ENCODE measurements at places on chromosomes 7 and 10.

GRCh38 chr7:27704422-27705199 is 35.4 kb upstream of the TAX1BP1 start:
- no peak for DNase-seq

GRCh38 chr10:62038609-62039190 is 137.2 kb downstream of the ARID5B start:
- DNase-seq = peak; percentile 56

DNA sequence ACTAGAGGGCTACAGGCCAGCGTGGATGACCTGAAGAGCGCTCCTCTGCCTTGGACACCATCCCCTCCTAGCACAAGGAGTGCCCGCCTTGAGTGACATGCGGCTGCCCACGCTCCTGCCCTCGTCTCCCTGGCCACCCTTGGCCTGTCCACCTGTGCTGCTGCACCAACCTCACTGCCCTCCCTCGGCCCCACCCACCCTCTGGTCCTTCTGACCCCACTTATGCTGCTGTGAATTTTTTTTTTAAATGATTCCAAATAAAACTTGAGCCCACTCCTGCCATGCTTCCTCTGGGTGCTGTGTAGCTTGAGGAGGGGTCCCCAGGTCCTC is 4.5 kb downstream of the SNCG start:
- DNase-seq = no peak

- no peak for DNase-seq
These were observed 158.1 kb upstream of the PLXDC2 start for GRCh38 chr10:19658131-19658530.

- DNase-seq = no peak
These were observed 10.6 kb upstream of the CPVL start for GRCh38 chr7:29156907-29157452.

- no peak for DNase-seq
These were observed 38.7 kb downstream of the GNA12 start for GRCh38 chr7:2805213-2805944.

GRCh38 chr10:84876116-84876999 is 548.0 kb downstream of the CCSER2 start:
- DNase-seq = no peak

DNA sequence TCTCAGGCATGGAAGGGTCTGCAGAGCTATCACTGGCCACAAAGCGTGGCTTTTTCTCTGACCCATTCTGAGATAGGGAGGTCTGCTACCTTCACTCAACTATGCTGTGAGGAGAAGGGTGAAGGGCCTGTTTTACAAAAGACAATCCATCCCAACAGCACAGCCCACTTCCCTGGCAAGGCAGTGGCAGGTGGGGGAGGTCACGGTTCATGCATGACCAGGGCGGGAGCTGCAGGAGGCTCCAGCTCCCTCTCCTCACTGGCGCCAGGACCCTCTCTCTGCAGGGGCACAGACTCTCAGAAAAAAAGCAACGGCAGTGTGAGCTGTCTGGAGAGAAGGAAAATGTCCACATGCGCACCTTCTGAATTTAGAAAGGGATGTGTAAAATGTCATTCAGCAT is 28.5 kb downstream of the GRB10 start:
- DNase-seq = no peak

DNA sequence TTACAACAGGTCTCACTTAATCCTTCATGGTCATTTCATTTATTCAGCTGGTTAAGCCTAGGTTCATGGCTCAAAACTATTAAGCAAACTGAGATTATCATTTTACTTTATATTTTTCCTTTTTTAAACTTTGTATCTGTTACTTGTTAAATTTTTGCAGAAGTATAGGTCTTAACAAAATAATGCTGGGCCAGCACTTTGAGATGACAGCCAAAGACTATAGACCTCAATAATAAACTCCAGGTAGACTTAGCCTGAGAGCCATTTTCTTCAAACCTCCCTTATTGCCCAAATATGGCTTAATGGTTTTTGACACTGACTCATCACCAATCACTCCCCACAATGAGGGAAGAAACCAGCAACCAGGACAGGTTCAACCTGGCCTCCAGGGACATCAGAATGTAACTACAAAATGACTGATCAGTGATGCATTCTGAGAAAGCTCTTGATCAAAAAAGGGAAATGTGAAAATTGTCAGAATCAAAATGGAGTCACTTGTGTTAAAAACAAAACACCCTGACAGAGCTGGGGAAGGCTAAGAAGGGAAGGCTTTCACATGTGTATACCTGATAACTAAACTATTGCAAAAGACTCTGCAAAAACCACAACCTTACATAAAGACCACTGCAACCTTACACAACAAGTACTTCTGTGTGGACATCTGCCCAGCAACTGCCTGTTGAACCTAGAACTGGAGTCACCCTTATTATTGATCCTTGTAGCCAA is 2.1 kb upstream of the CCDC126 start:
- no peak for DNase-seq

- no peak for DNase-seq
These were observed 13.6 kb upstream of the VIPR2 start for GRCh38 chr7:159158125-159158887.

DNA sequence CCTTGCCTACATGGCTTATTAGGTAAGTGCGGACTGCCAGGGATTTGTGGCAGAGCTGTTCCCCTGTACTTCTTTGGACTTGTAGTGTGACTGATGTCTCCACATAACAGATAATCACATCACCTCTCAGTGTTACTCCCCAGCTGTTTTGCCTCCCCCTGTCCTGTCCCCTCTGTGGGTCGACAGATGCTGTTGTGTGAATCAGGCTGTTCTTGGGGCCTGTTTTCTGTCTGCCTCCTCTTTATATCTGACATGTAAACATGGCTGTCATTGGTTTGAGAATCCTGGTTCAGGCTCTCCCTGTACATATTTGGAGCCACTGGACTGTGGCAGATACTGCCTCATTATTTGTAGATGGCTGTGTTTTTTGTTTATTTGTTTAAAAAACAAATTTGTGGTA is 22.7 kb downstream of the CCNY start:
- no peak for DNase-seq

- no peak for DNase-seq
These were observed 87.8 kb downstream of the BTRC start for GRCh38 chr10:101441541-101442455.

DNA sequence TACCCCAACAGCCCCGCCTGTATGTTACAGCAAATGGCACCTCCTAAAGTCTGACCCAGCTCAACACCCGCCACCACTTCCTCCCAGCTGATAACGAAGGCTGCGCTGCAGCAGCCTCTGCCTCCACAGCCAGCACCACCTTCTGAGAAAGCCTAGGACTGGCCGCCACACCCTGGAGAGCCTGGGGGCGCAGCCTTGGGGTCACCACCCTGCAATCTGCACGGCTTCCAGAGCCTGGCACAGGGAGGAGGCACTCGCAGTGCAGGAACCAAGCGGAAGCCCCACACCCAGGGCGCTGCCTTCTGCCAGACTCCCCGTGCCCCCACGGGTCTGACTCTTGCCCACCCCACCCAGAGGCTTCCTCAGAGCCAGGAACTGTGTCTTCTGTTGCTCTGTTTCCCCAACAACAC is 112.5 kb downstream of the MAD1L1 start:
- DNase-seq = no peak

DNA sequence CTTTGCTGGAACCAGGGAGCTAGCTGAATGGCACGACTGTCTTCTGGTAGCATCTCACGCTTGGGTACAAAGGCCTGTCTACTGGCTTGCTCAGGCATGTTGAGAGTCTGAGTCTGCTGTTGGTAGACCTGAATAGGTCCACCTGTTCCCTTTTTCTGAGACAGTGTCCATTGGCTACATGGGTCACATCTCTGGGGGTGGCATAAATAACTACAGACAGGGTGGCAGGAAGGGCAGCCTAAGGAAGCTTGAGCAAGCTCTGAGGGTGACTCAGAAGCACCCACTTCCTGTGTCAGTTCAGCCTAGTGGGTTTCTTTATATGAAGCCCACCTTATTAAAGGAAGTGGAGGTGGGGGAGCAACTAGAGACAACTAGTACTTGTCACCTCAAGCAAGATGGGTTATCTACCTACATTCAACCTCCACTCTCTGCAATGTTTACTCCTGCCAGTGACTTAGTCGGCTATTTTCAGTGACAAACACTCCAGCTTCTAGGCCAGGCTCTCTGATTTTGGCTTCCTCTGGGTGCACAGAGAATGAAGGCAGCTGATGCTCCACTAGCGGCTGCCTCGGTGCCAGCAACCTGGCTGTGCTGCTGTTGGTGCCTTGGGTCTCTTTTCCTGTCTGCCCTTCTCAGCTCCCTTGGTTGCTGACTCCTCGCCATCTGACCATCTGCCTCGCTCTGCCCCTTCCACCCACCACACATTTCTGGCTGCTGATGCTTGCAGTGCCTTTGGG is 5.7 kb upstream of the ZYX start:
- no peak for DNase-seq

DNA sequence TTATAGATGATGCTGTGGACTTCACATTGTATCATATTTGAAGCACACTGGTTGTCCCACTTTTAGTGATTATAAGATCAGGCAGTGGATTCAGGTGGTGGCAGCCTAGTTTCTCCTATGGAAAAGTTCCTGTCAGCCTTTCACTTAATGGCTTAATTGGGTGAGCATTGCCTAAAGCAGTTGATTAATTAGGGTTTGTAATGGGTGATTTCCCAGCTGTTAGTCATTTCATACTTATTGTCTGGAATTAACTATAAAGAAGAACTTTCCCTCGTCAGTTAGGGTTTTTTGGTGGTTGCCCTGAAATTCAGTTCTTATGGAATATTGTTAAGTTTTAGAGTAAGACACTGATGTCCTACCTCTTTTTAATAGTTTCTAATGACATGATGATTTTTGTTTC is 78.8 kb downstream of the SLC25A40 start:
- no peak for DNase-seq

- DNase-seq = no peak
These were observed 138.1 kb downstream of the RELN start for GRCh38 chr7:103851357-103851756.

DNA sequence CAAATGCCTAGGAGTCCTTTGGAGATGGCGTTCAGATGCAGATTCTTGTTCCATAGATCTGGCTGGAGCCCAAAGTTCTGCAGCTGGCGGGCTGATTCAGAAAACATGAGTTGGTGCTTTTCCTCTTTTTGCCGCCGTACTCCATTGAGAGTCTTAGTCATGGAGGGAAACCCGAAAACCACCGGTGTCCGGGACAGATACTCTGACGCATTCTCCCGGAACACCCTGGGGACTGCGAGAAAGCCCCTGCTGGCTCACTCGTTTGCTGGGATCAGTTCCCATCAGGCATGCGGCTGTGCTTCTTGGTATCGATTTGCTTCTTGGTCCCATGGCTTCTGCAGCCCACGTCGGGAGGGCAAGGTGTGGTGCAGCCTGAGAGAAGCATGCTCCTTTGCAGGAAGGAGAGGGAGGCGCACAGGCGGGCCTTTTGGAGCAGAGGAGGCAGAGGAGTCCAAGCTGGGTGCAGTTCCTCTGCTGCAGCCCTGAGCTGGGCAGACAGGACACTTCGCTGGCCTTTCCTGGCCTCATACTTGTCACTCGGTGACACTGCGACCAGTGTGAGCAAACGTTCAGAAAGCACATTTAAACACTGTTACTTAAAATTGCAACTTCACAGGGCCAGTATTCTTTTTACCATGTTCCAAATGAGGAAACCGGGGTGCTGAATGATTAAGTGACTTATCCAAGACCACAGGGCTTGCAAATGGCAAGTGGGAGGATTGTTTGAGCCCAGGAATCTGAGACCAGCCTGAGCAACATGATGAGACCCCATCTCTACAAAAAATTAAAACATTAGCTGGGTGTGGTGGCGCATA is 30.6 kb upstream of the PFKFB3 start:
- DNase-seq = no peak
